ENCODE measurements at places on chromosomes 16 and 17.

- DNase-seq, result no peak
These were observed 87.9 kb downstream of the CLEC16A start for GRCh38 chr16:11032000-11032921.

DNA sequence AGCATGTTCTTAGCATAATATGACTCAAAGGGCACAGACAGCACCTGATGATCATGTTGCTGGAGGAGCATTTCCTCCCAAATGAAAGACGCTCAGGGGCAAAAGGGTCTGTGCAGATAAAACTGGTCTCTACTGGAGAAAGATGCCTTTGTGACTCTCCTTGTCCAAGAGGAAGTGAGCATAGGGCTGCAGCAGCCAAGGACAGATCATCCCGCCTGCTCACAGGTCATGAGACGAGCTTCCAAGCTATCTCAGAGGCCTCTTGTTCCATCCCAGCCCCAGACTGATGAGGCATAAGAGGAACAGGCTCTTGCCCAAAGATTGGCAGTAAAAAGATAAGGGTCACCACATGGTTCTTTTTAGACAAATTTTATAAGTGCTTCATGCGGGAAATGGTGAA lies 141.8 kb downstream of the KATNIP start:
- no peak for DNase-seq

GRCh38 chr16:81481207-81481821 lies 36.7 kb downstream of the CMIP start:
- DNase-seq, result no peak

- DNase-seq, result no peak
These were observed 28.0 kb downstream of the NFATC3 start for GRCh38 chr16:68113059-68113761.

GRCh38 chr17:21066394-21066793 lies 23.6 kb upstream of the USP22 start:
- no peak for DNase-seq

Measured in right kidney (tissue), 9 donors.